ENCODE measurements at places on chromosomes 5 and 9. TPM values are rescaled to one million over a fixed set of nuclear protein-coding genes. Genes with fewer than 3 reads are reported as not detected.

OR1B1 gene
- polyA plus RNA-seq, result not detected

HNRNPAB gene
- 97.5 TPM for polyA plus RNA-seq

DNA sequence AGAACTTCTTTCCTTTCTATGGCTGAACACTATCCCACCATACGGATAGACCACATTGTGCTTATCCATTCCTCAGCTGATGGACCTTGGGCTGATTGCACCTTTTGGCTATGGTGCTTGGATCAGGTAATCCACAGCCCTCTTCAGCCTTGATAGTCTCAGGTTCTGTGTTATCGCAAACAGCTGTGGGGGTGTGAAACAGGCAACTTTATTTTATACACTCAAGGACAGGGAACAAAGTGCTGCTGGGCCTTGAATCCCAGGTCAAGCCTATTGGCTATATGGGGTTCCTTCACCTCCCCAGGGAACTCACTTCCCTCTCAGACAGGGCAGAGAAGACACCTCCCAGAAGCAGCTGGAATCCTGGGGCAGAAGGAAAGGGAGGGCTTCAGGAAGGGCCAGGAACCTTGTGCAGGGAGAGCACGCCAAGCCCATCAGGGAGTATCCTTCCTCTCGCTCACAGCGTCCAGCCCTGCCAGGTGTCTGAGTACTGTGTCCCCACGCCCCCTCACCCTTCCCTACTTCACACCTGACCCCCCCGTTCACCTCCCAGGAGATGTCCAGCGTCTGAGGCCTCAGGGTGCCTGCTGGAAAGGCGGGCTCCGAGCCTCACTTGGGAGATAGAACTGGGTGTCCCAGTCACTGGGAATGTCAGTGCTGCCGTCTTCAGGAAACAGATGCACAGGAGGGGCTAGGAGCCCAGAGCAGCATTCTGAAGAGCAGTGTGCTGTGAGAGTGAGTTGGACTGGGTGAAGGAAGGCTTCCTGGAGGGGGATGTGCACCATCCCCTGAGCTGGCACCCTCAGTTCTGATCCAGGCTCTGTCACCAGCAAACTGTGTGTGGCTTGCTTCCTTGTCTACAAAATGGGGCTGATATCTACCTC, 32.8 kb downstream of the AFAP1L1 start:
- peaks cover 17% of the 10 kb centered on the region for H3K4me1 ChIP-seq
- no peak for DNase-seq
- H3K4me3 ChIP-seq, result no peak overlapping the region

- no peaks in the 10 kb centered on the region for H3K4me1 ChIP-seq
- no peak for DNase-seq
- no peak overlapping the region for H3K27ac ChIP-seq
- H3K36me3 ChIP-seq, result no peaks in the 10 kb centered on the region
- H3K4me3 ChIP-seq, result no peak overlapping the region
These were observed 6.8 kb upstream of the PRUNE2 start for GRCh38 chr9:76912636-76913275.

DNA sequence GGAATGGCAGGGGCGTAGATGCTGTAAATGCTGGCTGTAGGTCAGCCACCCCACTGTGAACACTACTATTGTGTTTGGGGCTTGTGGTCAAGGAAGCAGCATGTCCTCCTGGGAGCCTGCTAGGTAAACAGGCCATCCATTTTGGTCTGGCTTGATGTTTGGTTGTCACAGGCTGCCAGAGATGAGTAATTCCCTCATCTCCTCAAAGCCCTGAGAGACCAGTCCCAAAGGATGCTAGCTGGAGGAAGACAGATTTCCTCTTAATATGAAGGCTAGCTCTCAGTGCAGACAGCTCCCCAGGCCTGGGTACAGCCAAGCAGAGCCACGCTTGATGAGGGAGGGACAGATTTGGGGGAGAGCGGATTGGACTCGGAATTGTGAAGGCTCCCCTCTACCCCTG, 72.5 kb upstream of the MAP1B start:
- H3K36me3 ChIP-seq, result no peaks in the 10 kb centered on the region
- H3K4me3 ChIP-seq, result no peak overlapping the region
- H3K27ac ChIP-seq, result no peak overlapping the region
- no peaks in the 10 kb centered on the region for H3K4me1 ChIP-seq

ISL1 gene
- 0.01 TPM for polyA plus RNA-seq

- peak overlapping the region; percentile 91 for H3K27ac ChIP-seq
- peak overlapping the region; percentile 96 for H3K4me3 ChIP-seq
- H3K4me1 ChIP-seq, result peaks cover 21% of the 10 kb centered on the region
- no peak for DNase-seq
These were observed 1.2 kb downstream of the SCAMP1 start for GRCh38 chr5:78361631-78361993.

DNA sequence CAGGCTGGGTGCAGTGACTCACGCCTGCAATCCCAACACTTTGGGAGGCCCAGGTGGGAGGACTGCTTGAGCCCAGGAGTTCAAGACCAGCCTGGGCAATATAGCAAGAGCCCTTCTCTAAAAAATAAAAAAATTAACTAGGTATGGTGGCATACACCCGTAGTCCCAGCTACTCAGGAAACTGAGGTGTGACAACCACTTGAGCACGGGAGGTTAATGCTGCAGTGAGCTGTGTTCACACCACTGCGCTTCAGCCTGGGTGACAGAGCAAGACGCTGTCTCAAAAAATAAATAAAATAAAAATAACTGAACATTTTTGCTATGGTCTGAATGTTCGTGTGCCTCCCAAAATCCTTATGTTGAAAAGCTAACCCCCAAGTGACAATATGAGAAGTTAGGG, 24.5 kb downstream of the AGTPBP1 start:
- H3K36me3 ChIP-seq, result no peaks in the 10 kb centered on the region
- H3K4me3 ChIP-seq, result no peak overlapping the region
- DNase-seq, result no peak
- H3K27ac ChIP-seq, result no peak overlapping the region
- peaks cover 17% of the 10 kb centered on the region for H3K4me1 ChIP-seq
- no peaks in the 10 kb centered on the region for H3K27me3 ChIP-seq

PFN3 gene
- polyA plus RNA-seq, result not detected

GRCh38 chr5:130964231-130965202, 200.5 kb downstream of the HINT1 start:
- no peak for DNase-seq
- no peaks in the 10 kb centered on the region for H3K4me1 ChIP-seq
- no peak overlapping the region for H3K4me3 ChIP-seq

FOXI1 gene
- polyA plus RNA-seq, result not detected

DNA sequence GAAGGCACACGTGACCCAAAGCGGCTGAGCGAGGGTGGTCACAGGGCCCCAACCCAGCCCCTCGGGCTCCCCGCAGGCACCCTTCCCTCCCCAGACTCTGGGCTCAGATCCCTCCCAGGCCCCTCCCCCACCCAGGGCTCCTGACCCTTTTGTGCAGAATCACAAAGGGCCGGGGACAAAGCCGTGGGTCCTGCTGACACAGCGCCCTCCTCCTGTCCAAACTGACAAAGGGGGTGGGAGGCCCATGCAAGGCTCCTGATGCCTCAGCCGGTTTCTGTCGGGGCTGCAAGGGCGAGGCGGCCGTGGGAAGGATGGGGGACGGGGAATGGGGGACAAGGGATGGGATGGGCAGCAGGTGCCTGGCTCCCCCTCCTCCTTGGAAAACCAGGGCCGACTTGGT, 43.5 kb upstream of the UBAC1 start:
- peaks cover 21% of the 10 kb centered on the region for H3K36me3 ChIP-seq
- peaks cover 8% of the 10 kb centered on the region for H3K4me1 ChIP-seq
- no peak overlapping the region for H3K4me3 ChIP-seq
- H3K27me3 ChIP-seq, result no peaks in the 10 kb centered on the region

GRCh38 chr9:137497921-137498719, 39.0 kb upstream of the NSMF start:
- no peak for DNase-seq
- no peaks in the 10 kb centered on the region for H3K27me3 ChIP-seq
- no peak overlapping the region for H3K4me3 ChIP-seq
- no peaks in the 10 kb centered on the region for H3K4me1 ChIP-seq

DNA sequence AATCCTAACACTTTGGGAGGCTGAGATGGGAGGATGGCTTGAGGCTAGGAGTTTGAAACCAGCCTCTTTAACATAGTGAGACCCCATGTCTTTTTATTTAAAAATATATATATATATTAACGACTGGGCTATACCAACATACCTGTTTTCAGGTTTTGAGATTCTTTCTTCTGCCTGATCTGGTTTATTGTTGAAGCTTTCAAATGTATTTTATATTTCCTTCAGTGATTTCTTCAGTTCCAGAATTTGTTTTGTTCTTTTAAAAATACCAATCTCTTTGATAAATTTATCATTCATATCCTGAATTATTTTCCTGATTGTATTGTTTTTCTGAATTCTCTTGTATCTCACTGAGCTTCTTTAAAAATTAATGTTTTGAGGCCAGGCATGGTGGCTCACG, 31.2 kb downstream of the OGN start:
- H3K4me3 ChIP-seq, result no peak overlapping the region
- H3K36me3 ChIP-seq, result no peaks in the 10 kb centered on the region
- no peaks in the 10 kb centered on the region for H3K27me3 ChIP-seq
- no peaks in the 10 kb centered on the region for H3K4me1 ChIP-seq
- H3K27ac ChIP-seq, result no peak overlapping the region

MCCC2 gene
- polyA plus RNA-seq, result 24.8 TPM

TPD52L3 gene
- polyA plus RNA-seq, result not detected

GRCh38 chr5:136135536-136135935, 2.9 kb downstream of the SMAD5 start:
- no peaks in the 10 kb centered on the region for H3K36me3 ChIP-seq
- peaks cover 48% of the 10 kb centered on the region for H3K4me1 ChIP-seq
- H3K4me3 ChIP-seq, result peak overlapping the region; percentile 91
- DNase-seq, result no peak
- no peak overlapping the region for H3K27ac ChIP-seq

DNA sequence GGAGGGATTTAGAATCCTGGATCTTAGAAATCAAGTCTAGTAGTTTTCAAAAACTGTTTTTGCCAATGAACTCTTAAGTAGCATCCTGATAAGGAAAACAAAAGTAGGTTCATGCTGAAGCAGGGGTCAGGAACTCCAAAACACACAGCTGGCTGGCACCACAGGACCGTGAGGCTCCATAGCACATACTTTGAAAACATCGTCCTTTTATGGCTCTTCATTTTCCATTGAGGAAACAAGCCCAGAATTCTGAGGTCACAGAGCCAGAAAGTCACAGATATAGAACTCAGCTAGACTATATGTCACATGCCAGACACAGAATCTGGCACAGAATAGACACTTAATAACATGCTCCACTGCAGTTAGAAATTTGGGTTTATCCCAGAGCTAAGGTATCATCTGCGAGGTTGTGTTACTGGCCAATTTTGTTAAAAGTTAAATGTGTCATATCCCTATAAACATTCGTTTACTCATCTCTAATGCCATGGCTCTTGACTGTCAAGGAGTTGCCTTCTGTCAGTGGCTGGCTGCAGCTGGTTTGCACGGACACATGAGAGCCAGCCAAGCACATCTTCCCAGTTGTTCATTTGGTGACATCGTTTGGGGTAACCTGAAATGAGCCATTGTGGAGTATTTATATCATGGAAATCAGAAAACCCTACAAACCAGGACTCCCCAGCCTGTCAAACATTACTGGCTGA, 58.8 kb downstream of the FAM78A start:
- peaks cover 10% of the 10 kb centered on the region for H3K4me1 ChIP-seq
- no peak overlapping the region for H3K27ac ChIP-seq
- H3K36me3 ChIP-seq, result peaks cover 11% of the 10 kb centered on the region
- DNase-seq, result no peak
- H3K27me3 ChIP-seq, result no peaks in the 10 kb centered on the region

- H3K36me3 ChIP-seq, result no peaks in the 10 kb centered on the region
- no peak overlapping the region for H3K27ac ChIP-seq
- no peaks in the 10 kb centered on the region for H3K27me3 ChIP-seq
- no peaks in the 10 kb centered on the region for H3K4me1 ChIP-seq
- DNase-seq, result no peak
- no peak overlapping the region for H3K4me3 ChIP-seq
These were observed 656.3 kb upstream of the ZNF608 start for GRCh38 chr5:125402787-125403186.

GRCh38 chr9:92607773-92608172, 62.2 kb downstream of the IPPK start:
- no peak for DNase-seq
- no peaks in the 10 kb centered on the region for H3K27me3 ChIP-seq
- H3K36me3 ChIP-seq, result no peaks in the 10 kb centered on the region
- no peak overlapping the region for H3K4me3 ChIP-seq

All from psoas muscle (tissue), 8 donors.